ENCODE measurements at places on chromosomes 16 and 17.

- no peak for DNase-seq
Observed at GRCh38 chr17:74678541-74678940, 34.2 kb downstream of the CD300LF start.

DNA sequence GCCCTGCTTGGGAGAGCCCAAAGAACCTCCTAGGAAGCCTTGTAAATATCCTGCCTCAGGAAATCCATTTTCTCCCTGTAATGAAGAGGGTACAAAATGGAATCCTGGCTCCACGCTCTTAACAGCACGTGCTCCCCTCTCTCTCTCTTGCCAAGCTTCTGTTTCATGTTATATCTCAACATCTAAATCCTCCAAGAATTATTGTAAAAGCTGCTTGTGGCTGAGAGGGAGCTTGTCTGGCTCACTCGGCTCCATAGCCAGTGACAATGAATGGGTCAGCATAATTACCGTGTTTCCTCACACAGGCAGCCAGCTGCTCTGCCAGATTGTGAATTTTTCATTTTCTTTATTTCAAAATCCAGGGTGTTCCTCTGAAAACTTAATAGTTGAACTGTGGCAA lies 317.8 kb downstream of the RBFOX1 start:
- no peak for DNase-seq

DNA sequence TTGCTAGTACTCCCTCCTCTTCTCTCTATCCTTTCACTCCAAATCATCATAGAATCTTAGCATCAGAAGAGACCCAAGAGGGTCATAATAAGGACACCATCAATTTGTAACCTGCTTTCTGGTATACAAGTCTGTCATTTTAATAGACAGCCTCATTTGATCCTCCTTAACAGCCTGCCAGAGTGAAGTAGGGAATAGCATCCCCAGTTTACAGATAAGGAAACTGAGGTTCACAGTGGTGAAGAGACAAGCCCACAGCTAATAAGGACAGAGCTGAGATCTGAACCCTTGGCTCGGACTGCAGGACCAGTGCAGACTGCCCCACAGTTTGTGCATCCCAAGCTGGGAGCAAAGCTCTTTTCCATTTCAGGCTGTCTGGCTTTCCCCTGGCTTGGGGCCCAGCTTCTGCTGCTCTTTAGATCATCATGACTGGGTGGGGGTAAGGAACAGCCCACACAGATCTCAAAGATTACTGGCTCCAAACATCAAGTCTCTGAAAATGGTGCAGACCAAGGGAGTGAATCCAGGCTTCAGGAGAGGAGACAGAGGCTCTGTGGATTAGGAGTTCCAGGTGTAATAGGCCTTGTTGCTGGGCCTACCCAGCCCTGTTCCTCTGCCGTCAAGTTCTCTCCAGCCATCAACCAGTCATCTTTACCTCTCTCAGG lies 10.3 kb upstream of the IGFBP4 start:
- no peak for DNase-seq

GRCh38 chr17:15307710-15308111 lies 33.7 kb downstream of the TEKT3 start:
- DNase-seq, result no peak

DNA sequence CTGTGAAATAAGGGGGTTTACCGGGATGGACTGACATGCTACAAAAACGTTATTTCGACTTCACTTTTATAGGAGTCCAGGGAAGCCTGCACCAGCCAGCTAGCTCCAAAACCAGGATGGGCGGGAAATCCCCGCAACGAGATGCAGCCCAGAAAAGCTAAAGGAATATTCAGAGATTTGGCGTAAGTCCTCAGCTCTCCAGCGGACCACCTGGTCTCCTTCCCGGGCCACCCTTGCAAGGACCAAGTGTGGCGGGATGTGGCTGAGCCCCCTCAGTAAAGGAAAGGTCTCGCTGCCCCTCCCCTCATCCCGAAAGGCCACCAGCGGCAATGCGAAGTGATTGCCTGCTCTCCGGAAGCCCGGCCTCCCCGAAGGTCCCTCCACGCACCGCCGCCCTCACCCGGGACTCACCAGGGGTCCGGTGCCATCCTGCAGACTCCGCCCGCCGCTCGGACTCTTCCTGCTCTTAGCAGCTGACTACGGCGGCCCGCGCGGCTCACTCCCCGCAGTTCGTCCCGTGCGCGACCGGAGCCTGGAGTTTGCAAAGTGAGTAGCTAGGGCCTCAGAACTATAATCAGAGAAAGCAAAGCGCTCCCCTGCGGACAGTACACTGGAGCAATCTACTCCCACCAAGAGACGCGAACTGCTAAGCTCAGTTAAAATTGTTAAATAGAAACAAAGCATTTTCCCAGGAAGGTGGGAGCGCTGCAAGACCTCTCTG lies at the start of gene STX8:
STX8 (minus strand) TSS at position 440 of the 721 bp plus-strand sequence; CDS start at position 428, 12 bp downstream.
- peak; percentile 27 for DNase-seq

DNA sequence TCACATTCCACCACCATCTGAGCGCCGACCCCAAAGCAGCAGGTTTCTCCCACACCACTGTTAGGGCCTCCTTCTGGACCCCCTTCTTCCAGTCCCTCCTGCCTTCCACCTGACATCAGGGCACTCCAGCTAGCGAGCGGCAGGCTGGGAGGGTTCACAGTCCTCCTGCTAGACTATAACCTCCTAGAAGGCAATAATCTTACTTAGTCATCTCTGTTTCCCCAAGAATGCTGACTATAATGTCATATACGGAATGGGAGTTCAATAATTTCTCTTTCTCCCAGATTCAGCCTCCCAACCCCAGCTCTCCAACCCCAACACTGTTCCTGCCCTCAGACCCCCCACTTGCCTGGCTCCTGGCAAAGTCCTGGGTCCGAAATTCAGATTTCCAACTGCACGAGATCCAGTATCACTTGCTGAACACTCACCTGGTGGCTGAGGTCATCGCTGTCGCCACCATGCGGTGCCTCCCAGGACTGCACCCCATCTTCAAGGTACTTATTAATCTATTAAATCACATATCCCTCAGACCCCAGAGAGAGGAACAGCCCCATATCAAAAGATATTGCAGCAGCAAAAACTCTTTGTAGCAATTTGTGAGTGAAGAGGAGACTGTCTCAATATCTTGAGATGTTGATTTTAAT lies 5.6 kb downstream of the ALOX12 start:
- DNase-seq, result no peak

GRCh38 chr17:1792495-1793446 lies 30.9 kb downstream of the SERPINF1 start:
- DNase-seq, result no peak

DNA sequence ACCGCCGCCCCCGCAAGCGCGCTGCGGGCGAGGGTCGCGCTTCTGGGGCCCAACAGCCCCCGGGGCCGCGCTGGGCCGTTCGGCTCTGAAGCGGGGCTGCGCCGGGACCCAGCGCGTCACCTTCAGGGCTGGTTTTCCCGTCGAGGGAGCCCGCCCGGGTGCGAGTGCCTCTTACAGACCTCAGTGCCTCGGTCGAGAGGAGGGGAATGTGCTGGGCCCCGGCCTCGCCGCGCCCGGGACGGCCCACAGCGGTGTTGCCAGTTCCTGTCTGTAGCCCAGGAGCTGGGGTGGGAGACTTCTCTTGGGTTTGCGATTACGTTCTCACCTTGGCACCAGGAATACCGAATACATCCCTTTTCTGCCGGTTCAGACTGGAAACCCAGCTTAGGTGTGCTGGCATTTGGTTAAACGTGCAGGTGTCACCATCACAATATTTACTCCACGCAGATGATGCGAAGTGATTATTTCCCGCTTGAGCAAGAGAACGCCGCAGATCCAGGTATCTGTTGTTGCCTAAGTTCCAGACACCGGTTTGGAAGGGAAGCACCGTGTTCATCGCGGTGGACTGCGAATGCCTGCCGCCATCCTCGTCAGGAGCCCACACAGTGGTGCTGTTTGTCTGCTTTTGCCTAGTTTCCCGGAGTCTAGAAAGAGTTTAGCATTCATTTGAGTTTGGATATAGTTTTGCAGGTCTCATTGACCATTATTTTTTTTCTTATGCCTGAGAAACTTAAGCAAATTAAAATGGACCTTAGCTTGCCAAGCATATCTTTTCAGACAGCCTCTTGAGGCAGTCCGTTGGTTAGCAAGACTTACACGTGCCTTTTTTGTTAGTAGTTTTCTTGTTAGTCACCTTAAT lies 914 bp downstream of the MAP1LC3B start:
- DNase-seq, result no peak

DNA sequence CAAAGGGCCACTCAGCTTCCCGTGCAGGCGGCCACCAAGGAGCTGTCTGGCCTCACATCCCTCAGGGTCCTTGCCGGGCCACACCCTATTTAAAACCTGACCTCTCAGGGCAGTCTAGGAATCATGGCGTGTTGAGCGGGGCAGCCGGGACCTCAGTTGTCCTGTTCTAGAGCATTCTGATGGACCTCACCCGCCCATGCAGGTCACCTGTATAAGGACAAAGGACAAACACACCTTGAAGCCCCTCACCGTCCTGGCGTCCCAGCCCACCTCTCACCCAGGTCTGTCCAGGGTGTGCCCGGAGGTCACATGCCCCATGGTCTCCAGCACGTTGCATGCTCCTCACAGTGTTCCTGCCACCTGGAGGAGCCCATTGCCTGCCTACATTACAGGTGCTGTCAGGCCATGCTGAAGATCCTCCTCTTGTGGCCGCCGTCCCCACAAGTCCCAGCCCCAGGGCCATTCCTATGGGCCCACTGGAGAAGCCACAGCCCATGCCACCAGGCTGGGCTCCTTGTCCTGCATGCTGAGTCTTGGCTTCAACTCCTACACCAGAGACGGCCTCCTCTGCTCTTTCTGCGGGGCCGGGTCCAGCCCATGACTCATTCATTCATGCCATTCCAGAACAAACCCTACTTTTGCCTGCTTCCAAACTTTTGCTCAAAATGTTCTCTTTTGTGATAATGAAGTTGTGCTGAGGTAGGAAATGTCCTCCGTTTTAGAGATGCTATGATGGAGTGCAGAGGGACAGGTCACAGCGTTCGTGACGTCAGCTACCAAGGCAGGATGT lies 46.3 kb downstream of the PEMT start:
- no peak for DNase-seq
